ENCODE measurements at places on chromosomes 7 and 10. TPM values are rescaled to one million over a fixed set of nuclear protein-coding genes. Genes with fewer than 3 reads are reported as not detected.

DNA sequence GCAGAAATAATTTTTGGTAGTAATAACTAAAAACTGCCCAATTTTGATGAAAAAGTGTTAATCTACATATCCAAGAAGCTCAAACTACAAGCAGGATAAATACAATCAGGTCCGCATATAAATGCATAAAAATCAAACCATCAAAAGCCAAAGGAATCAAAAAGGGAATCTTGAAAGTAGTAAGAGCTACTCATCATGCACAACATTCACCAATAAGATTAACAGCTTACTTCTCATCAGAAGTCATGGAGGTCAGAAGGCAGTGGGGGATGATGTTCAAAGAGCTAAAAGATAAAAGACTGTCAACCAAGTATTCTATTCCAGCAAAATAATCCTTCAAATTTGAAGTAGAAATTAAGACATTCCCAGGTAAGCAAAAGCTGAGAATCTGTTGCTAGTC lies 76.4 kb downstream of the CRPPA start:
- no peak overlapping the region for H3K27ac ChIP-seq
- H3K4me1 ChIP-seq, result no peaks in the 10 kb centered on the region
- no peaks in the 10 kb centered on the region for H3K27me3 ChIP-seq
- no peaks in the 10 kb centered on the region for H3K36me3 ChIP-seq

DNA sequence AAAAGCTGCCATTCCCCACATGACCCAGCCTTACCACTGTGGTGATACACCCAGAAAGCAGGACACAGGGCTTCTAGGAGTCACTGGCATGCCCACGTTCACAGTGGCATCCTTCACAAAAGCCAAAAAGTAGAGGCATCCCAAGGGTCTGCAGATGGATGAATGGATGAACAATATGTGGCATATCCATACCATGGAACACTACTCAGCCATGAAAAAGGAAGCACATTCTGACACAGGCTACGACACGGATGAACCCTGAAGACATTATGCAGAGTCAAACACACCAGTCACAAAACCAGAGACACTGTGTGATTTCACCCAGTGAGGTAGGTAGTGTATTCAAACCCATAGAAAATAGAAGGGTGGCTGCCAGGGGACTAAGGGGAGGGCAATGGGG lies 104.7 kb upstream of the DDC start:
- H3K4me1 ChIP-seq, result peaks cover 2% of the 10 kb centered on the region
- no peak overlapping the region for H3K27ac ChIP-seq
- H3K36me3 ChIP-seq, result no peaks in the 10 kb centered on the region
- no peak overlapping the region for H3K4me3 ChIP-seq
- H3K27me3 ChIP-seq, result no peaks in the 10 kb centered on the region

Gene C10orf105
- total RNA-seq, result 0.36 TPM

GRCh38 chr7:100482728-100483089 lies 1.0 kb upstream of the NYAP1 start:
- no peaks in the 10 kb centered on the region for H3K4me1 ChIP-seq
- no peaks in the 10 kb centered on the region for H3K36me3 ChIP-seq
- no peaks in the 10 kb centered on the region for H3K27me3 ChIP-seq
- H3K4me3 ChIP-seq, result no peak overlapping the region
- DNase-seq, result no peak

Gene GALNT17
- total RNA-seq, result 5.8 TPM

- no peaks in the 10 kb centered on the region for H3K27me3 ChIP-seq
- H3K36me3 ChIP-seq, result no peaks in the 10 kb centered on the region
- H3K4me3 ChIP-seq, result no peak overlapping the region
- no peak for DNase-seq
- no peaks in the 10 kb centered on the region for H3K4me1 ChIP-seq
Observed at GRCh38 chr10:108003061-108003460, 838.6 kb upstream of the SORCS1 start.

DNA sequence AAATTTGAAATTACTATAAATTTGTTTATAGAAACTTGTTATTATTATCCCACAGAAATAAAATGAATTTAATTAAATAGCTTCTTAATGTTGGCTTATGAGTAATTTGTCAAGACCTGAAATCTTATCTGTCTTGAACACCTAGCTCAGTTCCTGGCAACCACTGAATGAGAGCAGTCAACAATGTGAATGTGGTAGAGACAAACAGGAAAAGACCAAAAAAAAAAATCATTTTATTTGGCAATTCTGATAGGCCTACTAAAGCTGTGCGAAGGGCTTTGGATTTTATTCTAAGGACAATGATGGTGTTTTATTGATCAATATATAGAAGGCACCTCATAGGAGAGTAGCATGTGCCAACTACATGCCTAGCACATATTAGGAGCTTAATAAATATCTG lies 127.8 kb upstream of the RSU1 start:
- no peak overlapping the region for H3K4me3 ChIP-seq

DNA sequence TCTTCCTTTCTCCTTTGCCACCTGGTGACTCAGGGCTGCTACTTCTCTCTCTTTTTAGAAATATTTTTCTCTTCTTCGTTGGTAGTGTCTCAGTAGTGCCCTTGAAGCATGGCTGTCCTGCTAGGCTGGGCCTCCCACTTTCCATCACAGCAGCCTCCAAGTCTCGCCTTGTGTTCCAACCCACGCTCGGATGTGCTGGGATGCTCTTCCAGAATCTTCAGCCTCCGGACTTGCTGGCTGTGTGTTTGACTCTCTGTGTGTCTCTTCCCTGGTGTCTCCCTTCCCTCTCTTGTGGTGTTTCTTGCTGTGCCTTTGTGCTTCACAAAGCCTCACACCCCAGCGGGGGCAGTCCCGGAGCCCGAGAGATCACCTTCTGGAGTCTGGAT lies 100.5 kb downstream of the INPP5A start:
- DNase-seq, result no peak
- H3K4me1 ChIP-seq, result no peaks in the 10 kb centered on the region
- no peaks in the 10 kb centered on the region for H3K27me3 ChIP-seq
- no peak overlapping the region for H3K27ac ChIP-seq

DNA sequence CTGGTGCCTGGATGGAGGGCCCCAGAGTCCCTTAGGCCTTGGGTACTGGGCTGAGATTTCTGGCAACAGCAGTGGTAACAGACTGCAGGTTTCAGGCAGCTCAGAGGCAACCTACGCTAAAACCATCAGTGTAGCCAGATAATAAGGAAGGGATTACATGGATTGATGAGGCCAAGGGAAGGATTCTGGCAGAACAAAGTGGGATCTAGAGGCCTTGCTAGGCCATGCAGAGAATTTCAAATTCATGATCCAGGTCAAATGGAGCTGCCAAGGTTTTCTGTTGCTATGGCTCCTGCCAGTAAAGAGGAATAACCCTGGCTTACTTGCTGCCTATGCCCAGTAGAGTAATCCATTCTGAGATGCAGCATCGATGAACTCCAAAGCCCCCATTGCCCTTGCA lies 445.7 kb downstream of the ADRA2A start:
- H3K27ac ChIP-seq, result no peak overlapping the region

DNA sequence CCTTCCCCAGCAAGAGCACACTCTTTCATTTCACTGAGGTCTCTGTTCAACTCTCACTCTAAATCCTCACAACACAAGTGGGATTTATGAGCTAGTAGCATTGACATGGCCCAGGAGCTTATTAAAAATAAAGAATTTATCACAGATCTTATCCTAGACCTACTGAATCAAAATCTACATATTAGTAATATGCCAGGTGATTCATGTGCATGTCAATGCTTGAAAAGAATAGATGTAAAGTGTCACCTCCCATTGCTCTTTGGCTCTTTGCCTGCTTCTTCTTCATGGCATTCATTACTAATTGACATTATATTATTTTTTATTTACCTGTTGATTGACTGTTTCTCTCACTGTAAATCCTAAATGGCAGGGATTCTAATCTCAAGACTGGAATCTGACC lies 459.2 kb upstream of the LRRTM3 start:
- DNase-seq, result no peak
- no peaks in the 10 kb centered on the region for H3K4me1 ChIP-seq
- no peak overlapping the region for H3K27ac ChIP-seq
- H3K36me3 ChIP-seq, result no peaks in the 10 kb centered on the region

Measured in aorta (tissue), 5 donors.